Inflammatory macrophage (primary cell): ENCODE measurements at places on chromosomes 3 and 15.

DNA sequence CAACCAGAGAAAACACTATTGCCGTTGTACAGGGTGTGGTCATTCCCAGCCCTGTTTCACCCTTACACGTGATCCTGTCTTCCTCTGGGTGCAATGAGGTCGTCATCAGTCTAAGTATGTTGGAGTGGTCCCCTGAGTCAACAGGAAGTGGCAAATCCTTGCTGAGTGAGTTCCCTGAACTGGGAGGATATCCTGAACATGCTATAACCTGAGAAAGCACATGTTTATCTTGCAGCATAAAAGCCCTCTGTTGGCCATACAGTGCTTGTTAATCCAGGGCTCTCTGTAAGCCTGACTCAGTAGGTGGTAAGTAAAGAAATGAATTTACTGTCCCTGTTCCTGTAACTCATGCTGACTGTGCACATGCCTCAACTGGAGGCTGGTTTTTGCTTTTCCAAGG lies 477.8 kb upstream of the RGMA start:
- DNase-seq: no peak

GRCh38 chr3:127484601-127485388 lies 105.7 kb downstream of the TPRA1 start:
- DNase-seq: no peak

DNA sequence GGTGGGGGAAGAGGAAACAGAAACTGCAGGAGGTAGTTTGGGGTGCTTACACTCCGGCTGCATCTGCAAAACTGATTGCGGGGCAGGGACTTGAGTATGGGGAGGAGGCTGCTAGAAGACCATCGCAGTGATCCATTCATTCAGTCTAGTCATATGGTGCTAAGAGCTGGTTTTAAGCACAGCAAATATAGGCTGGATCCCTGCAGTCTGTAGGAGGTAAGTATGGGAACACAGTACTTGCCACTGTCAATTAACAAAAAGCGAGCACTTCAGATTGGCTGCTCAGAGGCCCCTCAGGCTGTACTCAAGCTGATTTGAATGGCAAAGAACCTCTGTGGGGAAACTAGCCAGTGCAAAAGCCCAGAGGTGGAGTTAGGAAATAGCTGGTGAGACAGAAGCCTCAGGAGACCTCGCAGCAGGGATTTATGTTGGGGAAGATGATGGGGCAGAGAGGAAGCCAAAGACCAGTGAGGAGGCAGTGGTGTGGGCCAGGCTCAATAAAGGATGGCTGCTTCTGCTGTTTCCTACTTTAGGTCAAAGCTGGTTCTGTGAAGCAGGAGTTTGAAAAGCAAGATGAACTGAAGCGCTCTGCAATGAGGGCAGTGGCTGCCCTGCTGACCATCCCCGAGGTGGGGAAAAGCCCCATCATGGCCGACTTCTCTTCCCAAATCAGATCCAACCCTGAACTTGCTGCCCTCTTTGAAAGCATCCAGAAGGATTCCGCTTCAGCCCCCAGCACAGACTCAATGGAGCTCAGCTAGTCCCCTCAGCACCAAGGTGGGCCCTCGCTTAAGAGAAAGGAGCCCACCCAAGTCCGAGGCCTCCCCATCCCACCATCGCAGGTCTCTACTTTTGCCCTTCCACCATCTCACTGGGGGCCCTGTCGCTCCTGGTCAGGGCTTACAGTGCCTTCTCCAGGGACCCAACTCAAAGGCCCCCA lies 7.9 kb downstream of the RPL32 start:
- no peak for DNase-seq

GRCh38 chr3:61347981-61348380 lies 96.7 kb upstream of the FHIT start:
- DNase-seq: no peak

DNA sequence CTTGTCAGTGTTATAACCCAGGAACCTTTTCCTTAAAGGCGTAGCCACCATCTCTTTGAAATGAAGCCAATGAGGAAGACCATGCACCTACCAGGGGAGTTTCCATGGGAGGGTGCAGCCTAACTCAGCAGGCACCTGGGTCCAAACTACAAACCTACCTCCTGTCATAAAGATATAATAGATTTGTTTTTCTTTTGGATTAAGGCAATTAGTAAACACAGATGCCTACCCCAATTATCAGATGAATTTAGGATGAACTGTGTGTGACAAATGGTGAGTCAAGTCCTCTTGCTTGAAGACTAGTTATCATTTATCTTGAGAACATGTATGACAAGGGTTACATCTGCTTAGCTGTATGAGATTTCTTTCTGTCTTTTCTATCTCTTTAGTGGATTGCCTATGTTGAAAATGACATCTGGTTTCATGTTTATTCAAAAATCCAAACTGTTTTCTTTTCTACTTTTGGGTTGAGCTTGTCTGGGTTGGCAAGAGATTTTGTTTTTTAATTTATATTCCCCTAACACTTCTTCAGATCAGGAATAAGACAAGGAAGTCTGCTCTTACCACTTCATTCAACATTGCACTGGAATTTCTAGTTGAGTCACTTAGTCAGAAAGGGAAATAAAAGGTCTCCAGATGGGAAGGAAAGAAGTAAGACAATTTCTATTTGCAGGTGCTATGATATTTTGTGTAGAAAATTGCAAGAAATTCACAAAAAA lies 149.9 kb downstream of the NEK10 start:
- no peak for DNase-seq

DNA sequence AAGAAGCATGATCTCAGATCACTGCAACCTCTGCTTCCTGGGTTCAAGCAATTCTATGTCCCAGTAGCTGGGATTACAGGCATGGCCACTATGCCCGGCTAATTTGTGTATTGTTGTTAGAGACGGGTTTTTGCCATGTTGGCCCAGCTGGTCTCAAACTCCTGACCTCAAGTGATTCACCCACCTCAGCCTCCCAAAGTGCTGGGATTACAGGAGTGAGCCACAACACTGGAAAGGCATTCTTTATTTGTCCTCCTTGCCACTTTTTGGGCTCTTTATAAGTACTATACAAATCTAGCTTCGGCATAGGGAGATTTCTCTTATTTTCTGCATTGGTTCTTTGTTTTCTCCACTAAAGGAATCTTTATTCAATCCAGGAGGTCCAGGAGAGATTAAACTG lies 18.6 kb downstream of the CMTM8 start:
- DNase-seq: no peak
